ENCODE measurements at places on chromosomes 3 and 15.

DNA sequence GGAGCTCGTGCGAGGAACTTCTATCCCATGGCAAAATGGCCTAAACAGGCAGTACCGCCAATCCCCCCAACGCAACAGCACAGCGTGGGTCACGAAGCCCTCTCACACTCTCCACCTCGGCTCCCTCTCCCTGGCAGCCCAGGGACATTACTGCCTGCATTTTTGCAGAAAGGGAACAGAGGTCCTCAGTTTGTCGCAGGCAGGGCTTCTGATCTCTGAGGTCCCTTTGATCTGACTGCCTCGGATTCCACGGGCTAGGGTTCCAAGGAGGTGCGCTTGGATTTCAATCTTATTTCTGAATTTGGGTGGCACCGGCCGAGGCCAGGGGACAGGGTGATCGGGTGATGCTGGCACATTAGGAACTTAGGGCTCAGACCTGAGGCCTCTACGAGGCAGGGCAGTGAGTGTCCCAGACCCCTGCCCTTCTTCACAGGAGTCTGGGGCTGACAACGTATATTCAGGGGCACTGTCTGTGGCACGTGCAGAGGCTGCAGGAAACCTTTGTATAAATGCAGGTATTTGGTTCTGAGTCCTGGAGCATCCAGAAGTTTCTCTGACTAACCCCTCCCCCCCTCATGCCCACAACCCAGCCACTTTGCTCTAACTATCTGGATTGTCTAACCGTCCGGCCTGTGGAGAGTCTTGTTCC, 197.9 kb downstream of the XXYLT1 start:
- no peak for DNase-seq

DNA sequence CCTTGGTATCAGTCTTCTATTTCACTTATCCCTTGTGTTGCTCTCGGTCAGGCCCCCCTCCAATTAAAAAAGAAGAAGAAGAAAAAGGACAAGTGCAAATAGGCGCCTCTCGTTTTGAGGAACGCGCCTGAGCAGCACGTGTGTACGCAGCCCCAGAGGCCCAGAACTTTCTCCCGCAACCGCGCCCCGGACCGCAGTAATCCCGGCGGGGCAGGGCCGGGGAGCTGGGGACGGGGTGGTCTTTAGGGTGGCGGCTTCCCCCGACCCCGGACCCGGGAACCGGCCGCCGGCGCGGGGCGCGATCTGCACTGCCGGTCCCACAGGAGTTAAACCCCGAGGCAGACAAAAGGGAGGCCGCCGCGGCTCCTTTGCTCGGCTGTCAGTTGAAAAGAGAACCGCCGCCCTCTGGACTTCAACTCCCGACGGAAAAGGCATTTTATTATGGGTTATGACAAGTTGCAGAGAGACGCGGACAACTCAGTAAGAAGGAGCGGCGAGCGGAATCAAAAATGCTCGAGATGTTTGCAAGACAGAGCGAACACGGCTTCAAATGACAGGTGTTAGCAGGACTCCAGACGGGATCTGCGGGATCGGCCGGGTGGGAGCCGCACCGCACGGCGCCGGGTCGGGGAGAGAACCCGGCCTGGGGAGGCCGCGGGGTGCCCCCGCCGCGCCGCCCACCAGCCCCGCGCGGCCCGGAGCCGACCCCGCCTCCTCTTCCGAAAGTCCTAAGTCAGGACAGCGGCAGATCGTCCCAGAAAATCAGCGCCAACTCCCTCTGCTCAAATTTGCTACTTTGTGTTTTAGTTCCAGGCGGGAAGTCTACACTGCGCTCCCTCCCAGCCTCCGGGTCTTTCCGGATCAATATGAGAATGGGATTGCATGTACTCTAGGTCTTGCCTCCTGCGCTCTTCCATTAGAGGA, 79.0 kb downstream of the NR2F2 start:
- no peak for DNase-seq

DNA sequence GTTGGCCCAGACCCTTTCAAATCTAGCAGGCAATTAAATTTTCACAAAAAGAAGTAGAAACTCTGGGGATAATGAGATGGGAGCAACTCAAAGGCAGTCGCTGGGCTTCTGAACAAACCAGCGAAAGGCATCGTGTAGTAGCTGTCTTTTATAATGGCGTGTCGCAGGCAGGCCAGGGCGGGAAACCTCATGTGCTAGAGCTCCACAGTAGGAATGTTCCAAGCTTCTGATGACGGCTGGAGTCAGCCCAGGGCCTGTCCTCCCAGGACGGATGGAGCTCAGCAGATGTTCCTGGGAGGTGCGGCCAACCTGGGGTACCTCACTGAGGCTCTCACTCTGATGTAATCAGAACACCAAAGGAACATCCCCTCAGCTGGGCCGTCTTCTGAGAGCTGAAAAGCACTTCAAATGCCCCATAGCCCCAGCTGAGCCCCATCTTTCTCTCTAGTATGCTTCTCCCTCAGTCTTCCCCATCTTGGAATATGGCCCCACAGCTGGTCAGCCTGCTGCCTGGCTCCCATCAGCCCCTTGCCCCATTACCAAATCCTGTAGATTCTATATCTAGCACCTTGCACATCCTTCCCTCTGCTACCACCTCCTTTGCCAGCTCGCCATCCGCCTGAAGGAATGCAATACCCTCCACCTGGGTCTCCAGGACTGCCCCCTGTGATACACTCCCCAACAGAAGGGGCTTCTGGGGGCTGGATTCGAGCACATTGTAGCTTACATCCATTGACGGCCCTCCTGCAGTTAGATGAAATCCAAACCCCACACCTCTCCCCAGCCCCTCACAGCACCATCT, 54.9 kb upstream of the ATP2B2 start:
- no peak for DNase-seq

GRCh38 chr3:112038863-112039262, 4.3 kb downstream of the TMPRSS7 start:
- peak; percentile 25 for DNase-seq

- DNase-seq, result no peak
Observed at GRCh38 chr3:13236557-13237173, 163.4 kb upstream of the IQSEC1 start.

Measured in NCI-H1417 (cell line).